ENCODE measurements at places on chromosomes 1 and 21.

GRCh38 chr1:6868660-6869380 is 83.6 kb downstream of the CAMTA1 start:
- no peak for DNase-seq

- DNase-seq: no peak
These were observed 12.6 kb downstream of the SLAMF8 start for GRCh38 chr1:159839116-159839849.

GRCh38 chr1:7278827-7279765 is 492.0 kb upstream of the VAMP3 start:
- DNase-seq: no peak

DNA sequence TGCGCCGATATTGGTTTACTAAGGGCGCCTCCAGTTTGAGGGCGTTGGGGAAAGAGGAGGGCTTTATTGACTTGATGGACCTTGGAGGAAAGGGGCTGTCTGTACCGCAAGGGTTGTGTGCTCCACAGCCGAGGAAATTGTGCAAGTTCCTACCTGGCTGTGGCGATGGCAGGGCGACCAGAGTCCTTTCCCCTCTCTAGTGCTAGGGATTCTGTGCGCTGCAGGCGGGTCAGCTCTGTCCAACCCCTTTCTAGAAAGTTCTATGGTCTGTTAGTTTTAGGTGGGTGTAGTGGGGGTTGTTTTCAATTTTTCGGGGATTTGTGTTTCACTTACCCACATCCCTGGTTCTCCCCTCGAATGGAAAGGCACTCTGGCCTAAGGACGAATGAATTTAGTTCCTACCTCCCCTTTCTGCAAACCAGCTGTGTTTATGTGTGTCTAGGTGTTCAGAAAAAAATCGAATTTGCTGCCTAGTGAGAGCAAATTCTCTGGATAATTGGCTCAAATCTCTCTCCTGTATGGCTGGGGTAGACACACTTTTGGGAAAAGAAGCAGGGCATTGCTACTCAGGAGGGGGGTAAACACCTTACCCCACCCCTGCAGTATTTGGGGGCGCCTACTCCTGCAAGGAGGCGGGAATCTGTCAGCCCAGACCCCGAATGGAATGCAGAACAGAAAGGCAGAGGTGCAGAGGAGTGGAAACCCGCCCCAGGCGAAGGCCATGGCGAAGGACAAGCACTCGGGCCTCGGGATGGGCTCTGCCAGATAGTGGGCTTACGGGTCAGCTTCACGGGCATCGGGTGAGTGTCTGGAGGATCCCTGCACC is 2.0 kb downstream of the DMBX1 start:
- no peak for DNase-seq

- DNase-seq: no peak
These were observed 3.9 kb upstream of the ZBED6 start for GRCh38 chr1:203791498-203791897.

GRCh38 chr1:245008761-245009160 is 144.4 kb upstream of the HNRNPU start:
- DNase-seq: no peak

- no peak for DNase-seq
These were observed 24.9 kb downstream of the SYT11 start for GRCh38 chr1:155884031-155884960.

GRCh38 chr1:84020151-84020550 is 21.2 kb upstream of the TTLL7 start:
- no peak for DNase-seq

DNA sequence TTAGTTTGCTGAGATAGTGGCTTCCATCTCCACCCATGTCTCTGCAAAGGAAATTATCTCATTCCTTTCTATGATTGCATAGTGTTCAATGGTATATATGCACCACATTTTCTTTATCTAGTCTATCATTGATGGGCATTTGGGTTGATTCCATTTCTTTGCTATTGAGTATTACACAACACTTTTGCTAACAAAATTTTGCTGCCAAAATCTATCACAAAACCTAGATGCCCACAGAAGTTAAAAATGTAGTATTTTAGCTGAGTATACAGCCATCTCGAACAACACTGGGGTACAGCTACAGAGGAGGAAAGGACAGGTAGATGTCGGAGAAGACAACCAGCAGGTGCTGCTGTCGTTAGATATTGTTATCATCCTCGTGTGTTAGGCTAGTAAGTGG is 67.7 kb downstream of the LBR start:
- DNase-seq: no peak

- DNase-seq: no peak
These were observed 4.0 kb downstream of the PBX1 start for GRCh38 chr1:164562947-164563520.

DNA sequence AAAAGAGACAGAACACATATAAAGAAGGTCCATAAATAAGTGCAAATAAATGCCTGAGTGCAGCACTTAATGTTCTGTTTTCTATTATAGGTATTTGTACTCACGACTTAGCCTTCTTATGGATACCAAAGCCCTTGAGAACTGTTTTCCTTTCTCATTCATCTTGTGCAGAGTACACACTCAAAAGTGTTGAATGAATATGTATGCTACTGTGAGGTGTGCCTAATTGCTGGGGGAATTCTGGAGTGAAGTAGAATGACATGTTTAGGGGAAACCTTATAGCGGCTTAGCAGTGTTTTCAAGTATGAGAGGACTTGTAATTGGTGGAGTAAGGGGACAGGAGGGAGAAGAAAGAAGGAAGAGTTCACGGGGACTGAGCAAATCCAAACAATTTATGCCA is 157.6 kb downstream of the CACNA1E start:
- DNase-seq: no peak

- no peak for DNase-seq
These were observed 2.7 kb upstream of the FMO1 start for GRCh38 chr1:171245458-171246064.

DNA sequence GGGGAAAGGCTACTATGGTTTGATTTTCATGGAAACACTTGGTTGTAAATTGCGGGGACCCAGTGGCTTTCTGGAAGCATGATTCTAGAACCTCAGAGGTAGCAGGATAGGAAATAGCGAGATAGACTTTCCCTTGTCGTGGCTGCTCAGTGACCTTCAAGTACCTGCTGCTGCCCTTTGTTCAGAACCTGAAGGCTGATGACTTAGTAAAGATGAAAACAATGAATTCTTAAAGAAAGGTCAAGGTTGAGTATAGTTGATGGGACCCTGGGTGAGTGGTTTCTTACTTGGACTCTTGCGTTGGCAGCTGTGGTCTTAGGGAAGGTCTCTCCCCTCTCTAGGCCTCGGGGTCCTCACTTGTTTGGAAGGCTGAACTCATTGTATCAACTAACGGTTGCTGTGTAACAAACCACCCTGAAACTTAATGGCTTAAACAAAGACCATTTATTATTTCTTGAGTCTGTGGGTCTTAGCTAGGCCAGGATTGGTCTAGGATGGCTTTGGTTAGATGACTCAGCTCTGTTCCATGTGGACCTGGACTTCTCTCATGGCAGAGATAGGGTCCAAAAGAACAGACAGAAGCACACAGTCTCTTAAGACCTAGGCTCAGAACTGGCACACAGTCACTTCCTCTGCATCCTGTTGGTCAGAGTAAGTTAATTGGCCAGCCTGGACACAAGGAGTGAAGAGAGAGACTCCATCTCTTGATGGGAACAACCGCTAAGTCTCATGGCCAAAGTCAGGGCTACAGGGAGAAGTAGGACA is 89.2 kb upstream of the SELENON start:
- DNase-seq: no peak

DNA sequence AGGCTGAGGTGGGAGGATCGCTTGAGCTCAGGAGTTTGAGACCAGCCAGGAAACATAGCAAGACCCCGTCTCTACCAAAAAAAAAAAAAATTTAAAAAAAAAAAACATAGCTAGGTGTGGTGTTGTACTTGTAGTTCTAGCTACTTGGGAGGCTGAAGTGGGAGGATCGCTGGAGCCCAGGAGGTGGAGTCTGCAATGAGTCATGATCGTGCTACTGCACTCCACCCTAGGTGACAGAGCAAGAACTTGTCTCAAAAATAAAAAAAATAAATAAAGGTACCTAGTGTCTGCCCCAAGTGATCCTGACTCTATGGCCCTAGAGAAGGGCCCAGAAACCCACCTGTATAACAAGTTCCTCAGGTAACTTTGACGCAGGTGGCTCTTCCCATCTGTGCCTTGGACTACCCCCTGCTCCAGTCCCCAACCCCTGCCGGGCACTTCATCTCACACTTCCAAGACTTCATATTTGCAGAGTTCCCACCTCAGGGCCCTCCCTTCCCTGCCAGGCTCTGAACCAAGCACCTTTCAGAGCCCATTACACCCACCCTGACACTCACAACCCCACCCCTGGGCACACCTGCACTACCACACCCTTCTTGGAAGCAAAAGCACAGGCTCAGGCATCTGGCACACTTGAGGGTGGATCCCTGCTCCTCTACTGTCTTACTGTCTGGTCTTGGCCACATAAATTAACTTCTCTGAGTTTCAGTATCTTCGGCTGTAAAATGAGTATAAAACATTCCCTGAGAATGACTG is 80.2 kb upstream of the KLHDC7A start:
- no peak for DNase-seq

DNA sequence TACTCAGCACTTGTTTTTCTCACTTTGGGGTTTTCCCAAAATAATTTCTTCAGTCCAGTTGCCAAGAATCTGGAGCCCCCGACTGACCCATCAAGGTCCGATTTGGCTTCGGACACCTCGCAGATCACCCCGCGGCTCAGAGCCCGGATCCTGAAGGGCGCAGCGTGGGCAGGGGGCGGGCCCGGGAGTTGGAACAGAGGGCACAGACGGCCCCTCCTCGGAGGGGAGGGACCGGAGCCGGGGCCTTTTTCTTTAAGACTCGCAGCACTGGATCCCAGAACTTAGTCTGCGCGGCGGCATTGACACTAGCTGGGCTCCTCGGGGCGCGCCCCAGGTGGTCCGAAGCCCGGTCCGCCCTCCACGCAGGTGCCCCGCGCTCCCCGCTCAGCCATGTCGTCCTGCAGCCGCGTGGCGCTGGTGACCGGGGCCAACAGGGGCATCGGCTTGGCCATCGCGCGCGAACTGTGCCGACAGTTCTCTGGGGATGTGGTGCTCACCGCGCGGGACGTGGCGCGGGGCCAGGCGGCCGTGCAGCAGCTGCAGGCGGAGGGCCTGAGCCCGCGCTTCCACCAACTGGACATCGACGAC is at the start of gene CBR3:
Gene CBR3, plus strand, starts transcription at position 277 of the 588 bp plus-strand sequence. Its CDS starts 114 bp downstream, at position 391.
- no peak for DNase-seq

DNA sequence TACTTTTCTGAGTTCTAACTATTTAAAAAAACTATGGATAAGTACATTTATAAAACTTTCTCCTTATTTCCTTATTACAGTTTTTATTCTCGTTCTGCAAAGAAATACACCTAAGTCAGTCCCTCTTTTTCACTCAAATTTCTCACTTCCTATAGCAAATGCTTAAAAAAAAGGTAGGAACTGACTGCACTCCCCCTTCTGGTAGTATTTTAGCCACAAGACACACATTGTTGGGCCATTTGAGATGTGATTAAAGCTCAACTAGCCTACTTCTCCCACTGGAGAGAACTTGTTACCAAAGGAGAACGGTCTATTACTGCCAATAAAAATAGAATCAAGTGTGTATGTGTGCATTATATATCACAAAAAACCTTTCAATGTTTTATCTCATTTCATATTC is 521.9 kb upstream of the PRMT6 start:
- DNase-seq: no peak
